Right lung (tissue), 10 donors: ENCODE measurements at places on chromosomes 2 and 18.

- no peak for DNase-seq
These were observed 31.2 kb downstream of the TWIST2 start for GRCh38 chr2:238879043-238879442.

- DNase-seq, result no peak
These were observed 72.7 kb downstream of the PLB1 start for GRCh38 chr2:28568533-28568932.

DNA sequence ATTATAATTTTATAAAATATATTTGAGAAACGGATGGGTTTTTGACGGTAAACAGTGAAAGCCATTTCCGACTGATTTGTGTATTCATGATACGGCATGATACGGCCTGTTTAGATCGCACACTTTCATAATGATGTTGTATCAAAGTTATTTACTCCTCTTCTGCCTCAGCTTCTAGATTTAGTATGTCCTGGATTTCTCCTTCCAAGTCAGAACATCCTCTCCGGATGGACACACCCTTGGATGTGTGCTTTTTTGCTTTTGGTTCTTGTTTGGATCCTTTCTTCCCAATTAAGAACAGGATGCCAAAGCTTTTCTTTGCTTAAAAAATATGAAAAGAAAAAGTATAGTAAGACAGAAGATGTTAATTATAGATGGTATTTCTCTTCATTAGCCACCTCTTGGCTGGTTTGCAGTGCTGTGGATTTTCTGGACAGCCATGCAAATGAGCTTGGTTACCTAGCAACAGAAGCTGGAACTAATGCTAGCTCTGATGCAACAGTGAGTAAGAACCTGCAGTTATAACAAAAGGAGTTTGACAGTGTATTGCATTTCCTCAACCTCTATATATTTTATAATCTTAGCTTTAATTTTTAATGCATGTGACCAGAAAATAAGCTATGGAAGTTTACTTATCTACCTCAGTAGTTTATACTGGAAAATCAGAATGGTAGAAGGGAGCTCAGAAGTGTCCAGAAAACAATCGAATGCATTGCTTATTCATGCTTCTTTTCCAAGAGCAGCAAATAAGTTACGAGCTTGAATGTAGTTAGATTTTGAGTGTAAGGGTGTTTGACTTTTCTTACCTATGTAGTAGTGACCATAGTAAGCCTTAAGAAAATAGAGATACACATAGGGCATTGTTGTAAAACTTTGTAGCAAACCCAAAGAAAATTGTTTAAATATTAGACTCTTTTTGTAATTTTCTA is 27.9 kb downstream of the RMND5A start:
- DNase-seq, result peak; percentile 9

DNA sequence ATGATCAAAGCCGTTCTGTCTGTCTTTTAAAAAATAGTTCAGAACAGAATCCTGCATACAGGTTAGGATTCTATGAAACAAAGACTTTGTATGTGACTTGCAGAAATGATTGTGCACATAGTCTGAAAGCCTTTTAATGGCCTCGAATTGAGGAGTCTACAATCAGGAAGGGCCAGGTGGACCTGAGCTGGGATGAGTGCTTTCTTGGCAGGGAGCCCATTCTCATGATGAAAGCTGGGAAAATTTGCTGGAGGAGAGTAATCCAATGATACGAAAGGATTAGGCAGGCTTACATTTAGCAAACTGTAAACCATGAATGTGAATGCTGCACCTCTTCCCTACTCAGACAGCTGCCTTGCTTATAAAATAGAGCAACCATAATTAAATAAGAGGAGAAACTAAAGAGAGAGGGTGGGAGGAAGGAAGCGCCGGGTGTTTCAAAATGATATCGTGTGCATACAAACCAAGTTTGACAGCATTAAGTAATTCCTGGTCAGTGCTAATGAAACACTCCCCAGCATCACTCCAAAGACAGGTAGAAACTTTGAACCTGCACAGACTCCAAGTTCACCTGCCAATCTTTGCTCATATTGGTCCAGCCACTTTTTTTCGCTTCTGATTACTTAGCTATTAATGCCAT is 23.7 kb upstream of the CXCR4 start:
- DNase-seq, result no peak

GRCh38 chr2:104572834-104573233 is 281.1 kb upstream of the POU3F3 start:
- DNase-seq, result no peak

- DNase-seq, result no peak
These were observed 28.2 kb upstream of the GATA6 start for GRCh38 chr18:22141211-22141610.

DNA sequence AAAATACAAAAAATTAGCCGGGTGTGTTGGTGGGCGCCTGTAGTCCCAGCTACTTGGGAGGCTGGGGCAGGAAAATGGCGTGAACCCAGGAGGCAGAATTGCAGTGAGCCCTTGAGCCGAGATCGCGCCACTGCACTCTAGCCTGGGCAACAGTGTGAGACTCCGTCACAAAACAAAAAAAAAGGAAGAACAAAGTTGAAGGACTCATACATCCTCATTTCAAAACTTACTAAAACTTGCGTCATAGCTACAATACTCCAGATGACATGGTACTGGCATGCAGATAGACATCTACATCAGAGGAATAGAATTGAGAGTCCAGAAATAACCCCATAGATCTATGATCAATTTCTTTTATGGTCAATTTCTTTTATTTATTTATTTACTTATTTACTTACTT is 13.6 kb upstream of the CYP27C1 start:
- no peak for DNase-seq

DNA sequence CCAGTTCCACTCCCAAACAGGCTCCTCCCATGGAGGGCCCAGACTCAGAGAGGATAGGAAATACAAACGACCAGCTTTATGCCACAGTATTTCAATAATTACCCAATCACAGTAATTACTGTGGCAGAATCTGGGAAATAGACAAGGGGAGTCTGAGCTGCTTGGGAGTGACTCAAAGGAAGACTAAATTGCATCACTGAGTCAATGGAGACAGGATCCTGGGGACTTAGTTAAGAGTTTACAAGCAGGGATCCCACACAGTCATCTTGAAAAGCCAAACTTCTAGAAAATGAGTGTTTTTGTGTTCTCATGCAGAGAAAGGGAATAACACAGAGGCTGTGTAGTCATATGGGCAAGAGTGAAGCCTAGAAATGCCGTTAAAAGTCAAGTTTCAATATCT is 1142.1 kb downstream of the CNTNAP5 start:
- DNase-seq, result no peak

- no peak for DNase-seq
These were observed 31.1 kb downstream of the YPEL5 start for GRCh38 chr2:30177956-30178355.

DNA sequence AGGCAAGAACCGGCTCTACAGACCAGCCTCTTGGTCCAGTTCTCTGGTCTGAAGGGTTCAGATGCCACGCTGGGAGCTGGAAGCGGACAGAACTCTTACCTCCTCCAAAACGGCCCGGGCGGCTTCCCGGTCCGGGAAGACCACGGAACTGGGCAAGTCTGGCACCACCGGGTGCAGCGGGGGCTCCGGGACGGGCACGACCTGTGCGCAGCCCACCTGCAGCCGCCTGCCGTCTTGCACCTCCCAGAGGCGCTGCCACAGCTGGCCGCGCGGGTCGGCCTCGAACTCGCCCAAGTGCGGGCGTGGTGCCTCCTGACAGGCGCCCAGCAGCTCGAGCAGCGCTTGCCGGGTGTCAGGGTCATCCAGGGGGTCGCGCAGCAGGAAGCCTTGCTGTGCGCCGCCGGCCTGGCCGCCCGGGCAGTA is 773 bp downstream of the CMPK2 start:
- DNase-seq, result no peak

DNA sequence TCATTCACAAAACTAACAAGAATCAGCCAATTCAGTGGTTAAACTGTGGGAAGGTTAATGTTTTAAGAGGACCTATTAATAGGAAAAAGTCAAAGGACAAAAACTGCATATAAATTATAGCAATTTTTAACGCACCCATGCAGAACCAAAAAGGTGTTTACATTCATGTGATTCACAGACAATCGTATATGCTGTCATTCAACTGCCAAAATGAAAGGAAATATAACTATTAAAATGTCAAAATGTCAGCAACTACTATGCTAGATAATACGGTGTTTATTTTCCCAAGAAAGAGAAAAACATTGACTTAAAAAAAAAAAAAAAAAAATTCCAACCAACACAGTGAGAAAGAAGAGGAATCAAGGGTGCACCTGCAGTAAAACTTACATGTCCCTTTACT is 48.5 kb downstream of the DYM start:
- no peak for DNase-seq

DNA sequence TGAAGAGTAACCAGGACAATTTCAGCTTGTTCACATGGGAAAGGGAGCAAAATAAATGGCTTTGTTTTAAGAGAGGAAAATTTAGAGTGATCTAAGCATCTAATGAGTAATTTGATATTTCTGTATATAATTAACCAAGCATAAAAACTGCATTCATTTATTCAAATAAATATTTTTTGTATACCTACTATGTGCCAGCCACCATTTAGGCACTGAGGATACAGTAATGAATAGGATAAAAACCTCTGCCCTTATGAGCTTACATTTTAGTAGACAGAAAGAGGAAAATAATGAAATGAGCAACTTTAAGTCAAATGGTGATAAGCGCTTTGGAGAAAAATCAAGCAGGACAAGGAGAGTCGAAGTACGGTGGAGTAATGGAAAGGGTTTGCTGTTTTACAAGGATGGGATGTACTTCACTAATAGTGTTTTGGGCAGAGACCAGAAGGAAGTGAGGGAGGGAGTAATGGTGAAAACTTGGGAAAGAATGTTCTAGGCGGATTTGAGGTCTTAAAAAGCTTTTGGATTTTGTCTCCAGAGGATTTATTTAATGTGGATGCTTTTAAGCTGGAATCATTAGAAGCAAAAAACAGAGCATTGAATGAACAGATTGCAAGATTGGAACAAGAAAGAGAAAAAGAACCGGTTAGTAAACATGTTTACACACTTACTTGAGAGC is 17.4 kb downstream of the NDC80 start:
- DNase-seq, result no peak

DNA sequence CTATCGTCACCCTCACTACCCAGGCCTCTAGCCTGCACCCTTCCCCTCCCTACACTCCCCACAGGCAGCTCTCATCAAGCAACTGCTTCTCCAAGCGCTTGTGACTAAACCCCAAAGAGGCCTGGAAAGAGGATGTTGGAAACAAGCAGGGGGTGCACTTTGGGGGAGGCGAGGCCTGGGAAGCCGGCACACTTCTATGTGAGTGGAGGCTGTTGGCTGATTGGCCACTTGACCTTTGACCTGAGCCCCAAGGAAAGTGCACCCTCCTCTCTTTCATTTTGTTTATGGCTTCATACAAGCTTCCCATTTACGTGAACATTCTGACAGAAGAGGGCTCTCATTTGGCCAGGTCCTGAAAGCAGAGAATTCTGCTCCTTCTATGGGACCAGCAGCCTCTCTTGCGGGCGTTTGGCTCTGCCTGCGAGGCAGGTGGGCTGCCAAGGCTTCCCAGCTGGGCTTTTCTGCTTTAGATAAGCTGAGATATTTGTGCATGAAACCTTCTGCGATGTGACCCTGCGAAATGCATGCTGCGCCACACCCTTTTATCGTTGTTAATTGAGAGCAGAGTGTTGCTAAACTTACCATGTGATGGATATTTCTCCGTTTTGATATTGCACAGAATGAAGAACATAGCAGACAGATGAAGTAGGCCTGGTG is 134.8 kb upstream of the NCK2 start:
- no peak for DNase-seq
